Retinal pigment epithelial cell (primary cell): ENCODE measurements at places on chromosomes 6 and 20.

- no peak for DNase-seq
Measured at GRCh38 chr6:39327507-39327906, 5.0 kb upstream of the KCNK16 start.

GRCh38 chr6:139703780-139704179 is 329.3 kb upstream of the CITED2 start:
- no peak for DNase-seq

- DNase-seq, result no peak
Measured at GRCh38 chr6:76441875-76442274, 369.4 kb upstream of the IMPG1 start.

DNA sequence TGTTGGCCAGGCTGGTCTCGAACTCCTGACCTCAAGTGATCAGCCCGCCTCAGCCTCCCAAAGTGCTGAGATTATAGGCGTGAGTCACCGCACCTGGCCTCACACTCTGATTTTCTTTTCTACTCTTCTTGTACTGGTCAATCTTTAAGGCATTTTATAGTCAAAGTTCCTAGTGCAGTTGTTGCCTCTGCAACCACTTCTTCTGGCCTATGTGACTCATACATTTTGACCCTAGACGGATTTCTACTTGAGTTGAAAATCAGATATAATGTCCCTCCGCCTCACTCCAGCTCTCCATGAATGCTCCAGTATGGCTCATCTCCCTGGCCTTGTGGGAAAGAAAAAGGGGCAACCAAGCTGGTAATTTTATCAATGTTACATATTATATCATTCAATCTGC is 42.4 kb downstream of the TNFRSF21 start:
- no peak for DNase-seq

- DNase-seq, result no peak
Measured at GRCh38 chr20:19777981-19778380, 19.9 kb downstream of the RIN2 start.

DNA sequence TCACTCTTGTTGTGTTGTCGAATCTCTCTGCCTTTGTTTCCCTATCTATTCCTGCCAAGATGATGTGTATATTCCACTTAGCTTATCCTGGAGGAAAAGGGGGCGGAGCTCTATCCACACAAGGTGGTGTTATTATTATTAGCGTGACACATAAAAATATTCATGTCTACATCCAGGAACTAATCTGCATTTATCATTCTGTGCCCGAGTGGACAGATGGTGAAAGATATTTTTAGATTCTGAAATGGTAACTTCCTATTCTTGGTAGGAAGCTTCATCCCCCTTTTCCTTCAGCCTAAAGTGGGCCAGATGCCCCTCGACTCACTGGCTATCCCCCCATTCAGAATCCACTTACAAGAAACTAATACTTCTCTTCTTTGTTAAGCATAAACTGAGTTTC is 2.0 kb downstream of the XKR7 start:
- no peak for DNase-seq
